Camera-type eye (tissue), 1 donor: ENCODE measurements at places on chromosomes 13 and 19. TPM values are rescaled to one million over a fixed set of nuclear protein-coding genes. Genes with fewer than 3 reads are reported as not detected.

Gene PDX1
- total RNA-seq, result not detected

Gene ZIK1
- 28.7 TPM for total RNA-seq

Gene KISS1R
- total RNA-seq, result not detected

Gene SERP2
- total RNA-seq, result 12.5 TPM

Gene ADGRE2
- 0.49 TPM for total RNA-seq

Gene TJP3
- total RNA-seq, result 5.3 TPM

Gene BEST2
- total RNA-seq, result 0.55 TPM

Gene BICRA
- total RNA-seq, result 42.1 TPM

Gene ZNF526
- total RNA-seq, result 10.9 TPM

Gene C1QTNF9
- 0.38 TPM for total RNA-seq

Gene CELF5
- 13.4 TPM for total RNA-seq

Gene LRRC8E
- total RNA-seq, result 0.33 TPM

Gene NTN5
- total RNA-seq, result 1.6 TPM

Gene KLK15
- not detected for total RNA-seq

Gene BSG
- total RNA-seq, result 413 TPM

Gene ADGRE1
- total RNA-seq, result 2.1 TPM

Gene ZNF221
- 34.8 TPM for total RNA-seq

Gene LHFPL6
- 88.5 TPM for total RNA-seq

Gene LILRB5
- 2.1 TPM for total RNA-seq

Gene IGFL3
- total RNA-seq, result not detected

Gene ZSWIM9
- 6.2 TPM for total RNA-seq

Gene LILRA5
- total RNA-seq, result 0.93 TPM

Gene PLA2G4C
- total RNA-seq, result 42.7 TPM

Gene PALM3
- 0.60 TPM for total RNA-seq

Gene FFAR2
- total RNA-seq, result not detected

Gene PSG2
- total RNA-seq, result not detected

Gene PSG11
- total RNA-seq, result not detected

Gene CCDC8
- 43.4 TPM for total RNA-seq

Gene CASP14
- 0.27 TPM for total RNA-seq

Gene ARHGEF7
- 180 TPM for total RNA-seq

Gene CEACAM3
- total RNA-seq, result 1.9 TPM

Gene NKPD1
- total RNA-seq, result 0.60 TPM

Gene CERS1
- 8.6 TPM for total RNA-seq

Gene HCN2
- total RNA-seq, result 6.0 TPM

Gene EID2B
- total RNA-seq, result 14.8 TPM

Gene ANGPTL8
- total RNA-seq, result 1.4 TPM

Gene PROZ
- total RNA-seq, result not detected

Gene PABPC3
- total RNA-seq, result 0.16 TPM

Gene DACT3
- total RNA-seq, result 18.5 TPM

Gene RGCC
- total RNA-seq, result 38.8 TPM

Gene ACP5
- 16.7 TPM for total RNA-seq

Gene MAN2B1
- total RNA-seq, result 35.4 TPM

Gene CGB7
- total RNA-seq, result not detected

Gene CCDC70
- total RNA-seq, result not detected

Gene SIGLEC8
- not detected for total RNA-seq

Gene WTIP
- 18.2 TPM for total RNA-seq
